ENCODE measurements at places on chromosomes 2 and 18.

DNA sequence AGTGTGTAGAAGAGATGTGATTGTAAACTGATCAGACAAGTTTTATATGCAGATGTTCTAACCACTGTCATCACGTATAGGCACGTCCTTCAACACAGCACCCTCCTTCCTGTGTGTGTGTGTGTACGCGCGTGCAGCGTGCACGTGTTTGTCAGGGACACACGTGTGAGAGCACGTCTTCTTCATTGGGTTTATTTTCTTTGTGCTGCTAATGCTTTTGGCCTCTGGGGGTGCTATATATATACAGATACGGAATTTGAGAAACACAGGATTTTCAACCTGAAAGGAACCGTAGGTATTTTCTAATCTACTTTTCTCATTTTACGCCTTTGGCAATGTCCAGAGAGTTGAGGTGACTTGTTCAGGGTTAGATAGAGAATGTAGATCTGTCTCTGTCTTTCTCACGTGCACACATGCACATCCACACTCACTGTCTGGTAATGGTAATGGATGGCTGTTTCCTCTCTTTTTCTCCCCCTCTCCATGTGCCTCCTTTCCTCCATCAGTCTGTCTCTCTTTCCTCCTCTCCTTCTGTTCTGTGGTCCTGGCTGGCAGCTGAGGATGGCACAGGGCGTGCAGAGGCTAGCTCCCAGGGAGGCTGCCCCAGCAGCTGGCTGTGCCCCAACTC lies 13.4 kb upstream of the CELF4 start:
- peak; percentile 18 for DNase-seq

- no peak for DNase-seq
These were observed 19.7 kb upstream of the ARHGAP25 start for GRCh38 chr2:68714866-68715265.

DNA sequence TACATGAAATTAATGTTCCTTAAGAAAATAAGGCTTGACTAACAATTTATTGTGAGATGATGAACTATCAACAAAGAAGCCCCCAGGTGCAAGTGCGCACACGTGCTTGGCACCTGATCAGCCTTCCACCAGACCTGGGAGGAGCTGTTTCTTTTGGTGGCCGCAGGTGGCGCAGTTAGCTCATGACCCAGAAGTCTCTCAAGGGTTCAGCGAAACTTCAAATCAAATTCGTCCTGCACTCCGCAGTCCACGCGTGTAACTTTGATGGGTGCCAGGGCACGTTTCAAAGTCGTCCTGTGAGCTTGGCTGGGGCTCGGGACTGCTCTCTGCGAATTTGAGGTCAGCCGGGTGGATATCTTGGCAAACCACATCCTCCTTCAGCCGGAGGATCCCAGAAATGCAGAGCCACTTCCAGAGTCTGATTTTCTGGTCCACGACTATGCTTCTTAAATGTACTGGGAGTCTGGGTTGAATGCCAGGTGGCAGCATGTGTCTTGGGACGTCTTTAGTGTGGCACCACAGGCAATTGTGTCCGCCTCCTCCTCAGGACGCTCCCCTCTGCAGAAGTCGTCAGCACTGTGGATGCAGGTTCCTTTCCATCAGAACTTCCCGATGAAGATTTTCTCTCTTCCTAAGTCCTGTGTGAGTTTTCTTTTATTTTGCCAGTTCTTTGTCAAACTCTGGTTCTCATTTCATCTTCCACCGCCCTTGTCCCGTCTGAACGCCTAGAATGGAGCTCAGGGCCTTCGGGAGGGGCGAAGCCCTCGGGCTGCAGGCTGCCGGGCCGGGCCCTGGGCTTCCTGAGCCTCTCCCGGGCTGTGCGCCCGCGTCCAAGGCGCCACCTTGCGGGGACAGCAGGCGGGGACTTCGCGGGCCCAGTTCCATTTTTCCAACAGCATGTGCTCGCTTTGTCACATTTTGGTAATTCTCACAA lies 61.3 kb upstream of the RAPGEF4 start:
- DNase-seq: no peak

- DNase-seq: no peak
These were observed 55.0 kb downstream of the EPB41L3 start for GRCh38 chr18:5488844-5489243.

DNA sequence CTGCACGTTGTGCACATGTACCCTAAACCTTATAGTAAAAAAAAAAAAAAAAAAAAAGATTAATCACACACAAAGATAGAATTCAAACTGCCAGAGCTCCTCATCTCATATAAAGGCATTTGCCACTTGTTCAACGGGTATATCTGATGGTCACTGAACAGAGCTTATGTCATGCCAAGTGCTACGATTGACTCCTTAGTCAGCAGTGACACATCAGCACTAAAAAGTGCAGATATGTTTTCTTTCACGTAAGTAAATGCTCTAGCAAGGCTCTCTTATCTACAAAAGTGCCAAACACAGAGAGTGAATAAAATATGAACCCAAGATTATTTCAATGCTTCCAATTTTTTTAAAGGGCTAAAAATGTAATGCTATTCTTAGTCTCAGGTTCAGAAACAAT lies 1.1 kb downstream of the LMAN1 start:
- peak; percentile 34 for DNase-seq

DNA sequence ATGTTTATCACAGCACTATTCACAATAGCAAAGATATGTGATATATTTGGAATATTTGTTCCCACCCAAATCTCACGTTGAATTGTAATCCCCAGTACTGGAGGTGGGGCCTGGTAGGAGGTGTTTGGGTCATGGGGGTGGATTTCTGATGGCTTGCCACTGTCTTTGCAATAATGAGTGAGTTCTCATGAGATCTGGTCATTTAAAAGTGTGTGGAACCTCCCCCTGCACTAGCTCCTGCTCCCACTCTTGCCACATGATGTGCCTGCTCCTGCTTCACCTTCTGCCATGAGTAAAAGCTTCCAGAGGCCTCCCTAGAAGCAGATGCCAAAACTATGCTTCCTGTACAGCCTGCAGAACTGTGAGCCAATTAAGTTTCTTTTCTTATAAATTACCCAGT lies 72.2 kb upstream of the DYNC1I2 start:
- no peak for DNase-seq

DNA sequence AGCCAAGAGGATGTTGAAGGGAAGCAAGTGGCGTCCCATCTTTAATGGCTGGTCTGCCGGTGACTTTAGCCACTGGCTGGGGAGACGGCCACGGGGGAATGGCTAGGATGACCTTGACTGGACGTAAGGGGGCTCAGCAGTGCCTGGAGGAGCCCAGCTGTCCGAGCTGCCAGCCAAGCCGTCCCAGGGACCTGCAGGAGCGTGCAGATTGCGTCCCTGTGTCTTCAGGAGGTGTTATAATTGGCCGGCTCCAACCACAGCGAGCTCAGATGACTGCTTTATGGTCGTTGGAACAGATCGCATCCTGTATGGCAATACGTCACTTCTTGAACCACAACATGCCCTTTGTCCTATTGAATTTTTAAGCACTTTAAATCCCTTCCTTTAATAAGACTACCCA lies 204.6 kb downstream of the EIPR1 start:
- DNase-seq: no peak

- DNase-seq: peak; percentile 52
These were observed 310.9 kb downstream of the PRKCE start for GRCh38 chr2:45962177-45962921.

DNA sequence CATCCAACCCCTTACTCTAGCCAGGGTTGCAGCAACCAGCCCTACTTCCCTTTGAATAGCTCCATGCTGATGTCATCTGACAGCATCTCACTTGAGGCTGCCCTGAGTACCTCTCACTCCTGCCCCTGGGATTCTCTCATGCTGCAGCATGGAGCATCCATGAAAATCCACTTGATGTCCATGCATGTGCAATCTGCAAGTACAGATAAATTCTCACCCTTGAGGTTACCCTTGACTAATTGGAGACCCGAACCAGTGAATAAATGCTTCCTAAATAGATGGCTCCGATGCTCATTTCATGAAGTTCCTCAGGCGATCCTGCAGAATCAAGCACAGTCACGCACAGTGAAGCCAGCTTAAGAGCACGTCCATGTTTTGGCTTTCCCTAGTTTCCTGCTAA lies 298.3 kb downstream of the RBM43 start:
- DNase-seq: no peak

- DNase-seq: no peak
These were observed 94.4 kb upstream of the NEUROD1 start for GRCh38 chr2:181774685-181775084.

GRCh38 chr18:12027480-12027879 lies 46.2 kb downstream of the IMPA2 start:
- no peak for DNase-seq

- DNase-seq: peak; percentile 55
These were observed 305.0 kb upstream of the EPAS1 start for GRCh38 chr2:45992021-45992740.

- peak; percentile 36 for DNase-seq
These were observed 912 bp upstream of the LAPTM4A start for GRCh38 chr2:20052229-20052851.

DNA sequence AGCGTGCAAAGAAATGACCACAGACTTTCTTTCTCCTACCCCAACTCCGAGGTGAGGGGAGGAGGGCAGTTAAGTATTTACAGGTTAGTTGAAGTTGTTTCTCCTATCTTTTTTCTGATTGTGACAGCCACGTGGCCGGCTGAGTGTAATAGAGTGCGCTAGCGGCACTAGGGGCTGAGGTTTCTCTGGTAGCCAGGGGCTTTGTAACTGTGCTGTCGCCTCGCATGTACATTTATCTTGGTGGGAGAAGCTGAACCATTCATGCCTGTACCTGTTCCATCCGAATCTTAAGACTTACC lies 214.1 kb upstream of the STON1 start:
- DNase-seq: peak; percentile 21

DNA sequence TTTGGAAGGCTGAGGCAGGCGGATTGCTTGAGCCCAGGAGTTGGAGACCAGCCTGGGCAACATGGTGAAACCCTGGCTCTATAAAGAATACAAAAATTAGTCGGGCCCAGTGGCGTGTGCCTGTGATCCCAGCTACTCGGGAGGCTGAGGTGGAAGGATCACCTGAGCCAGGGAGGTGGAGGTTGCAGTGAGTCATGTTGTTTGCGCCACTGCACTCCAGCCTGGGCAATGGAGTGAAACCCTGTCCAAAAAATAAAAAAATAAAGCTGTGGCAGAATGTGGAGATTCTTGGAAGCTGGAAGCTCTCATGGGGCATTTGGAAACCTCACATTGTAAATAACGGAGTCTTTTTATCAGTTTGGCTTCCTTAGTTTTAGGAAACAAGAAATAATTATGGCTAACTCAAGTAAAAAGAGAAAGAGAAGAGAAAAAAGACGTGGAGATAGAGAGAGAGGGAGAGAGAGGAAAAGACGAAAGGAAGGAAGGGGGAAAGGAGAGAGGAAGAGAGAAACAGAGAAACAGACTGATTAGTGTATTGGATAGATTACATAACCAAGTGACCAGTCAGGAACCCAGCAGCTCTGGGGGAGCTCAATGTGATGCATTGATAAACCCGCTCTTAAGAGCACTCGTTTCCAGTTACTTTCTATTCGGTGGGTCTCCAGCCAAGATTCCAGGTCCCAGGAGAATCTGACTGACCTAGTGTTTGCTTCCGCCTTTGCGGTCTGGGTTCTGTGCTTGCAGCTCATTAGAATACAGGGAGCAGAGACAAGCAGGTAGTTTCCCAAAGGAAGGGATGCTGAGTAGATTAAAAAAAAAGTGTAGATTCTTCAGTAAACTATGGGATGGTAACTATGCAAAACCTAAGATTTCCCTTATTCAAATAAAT lies 1.1 kb upstream of the SPAST start:
- peak; percentile 58 for DNase-seq

GRCh38 chr2:178142274-178143065 lies 30.2 kb downstream of the RBM45 start:
- no peak for DNase-seq

DNA sequence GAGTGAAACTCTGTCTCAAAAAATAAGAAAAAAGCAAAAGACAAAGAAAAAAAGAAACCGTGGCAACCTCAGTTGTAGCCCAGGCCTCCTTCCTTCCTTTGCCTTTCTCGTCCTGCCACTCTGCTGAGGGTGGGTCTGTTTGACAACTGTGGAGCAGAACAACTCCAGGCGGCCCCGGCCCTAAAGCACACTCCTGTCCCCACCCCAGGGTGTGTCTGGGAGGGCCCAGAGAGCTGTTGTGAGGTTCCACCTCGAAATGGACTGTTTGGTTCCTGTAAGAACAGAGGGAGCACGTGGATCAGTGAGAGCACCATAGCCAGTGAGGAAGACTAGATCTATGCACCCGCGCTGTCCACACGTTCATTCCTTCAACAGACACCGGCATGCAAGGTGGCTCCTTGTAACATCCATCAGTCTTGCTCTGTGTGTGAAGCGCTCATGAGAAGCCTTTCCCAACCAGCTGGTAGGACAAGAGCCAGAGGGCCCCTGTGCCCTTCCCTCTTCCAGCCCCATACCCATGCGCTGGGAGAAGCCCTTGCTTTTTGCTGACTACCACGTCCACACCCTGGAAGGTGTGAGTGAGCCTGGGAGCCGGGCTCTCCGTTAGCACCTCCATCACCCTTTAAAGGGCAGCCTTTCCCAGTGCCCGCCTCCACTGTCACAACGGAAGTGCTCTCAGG lies 61.6 kb downstream of the SOWAHC start:
- DNase-seq: no peak

GRCh38 chr2:57809230-57809629 lies 237.4 kb upstream of the VRK2 start:
- no peak for DNase-seq

DNA sequence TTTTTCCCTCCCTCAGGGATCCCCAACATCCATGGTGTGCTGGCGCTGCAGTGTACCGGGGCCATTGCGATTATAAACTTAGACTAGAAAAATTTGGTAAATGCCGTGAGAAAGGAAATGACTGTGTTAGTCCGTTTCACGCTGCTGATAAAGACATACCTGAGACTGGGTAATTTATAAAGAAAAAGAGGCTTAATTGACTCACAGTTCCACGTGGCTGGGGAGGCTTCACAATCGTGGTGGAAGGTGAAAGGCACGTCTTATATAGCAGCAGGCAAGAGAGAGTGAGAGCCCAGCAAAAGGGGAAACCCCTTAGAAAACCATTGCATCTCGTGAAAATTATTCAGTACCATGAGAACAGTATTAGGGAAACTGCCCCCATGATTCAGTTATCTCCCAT lies 44.3 kb downstream of the NTSR2 start:
- no peak for DNase-seq

GRCh38 chr2:39232141-39232540 lies 11.6 kb downstream of the CDKL4 start:
- DNase-seq: no peak

- DNase-seq: peak; percentile 82
These were observed 38.3 kb upstream of the IL1R1 start for GRCh38 chr2:102103992-102104871.

DNA sequence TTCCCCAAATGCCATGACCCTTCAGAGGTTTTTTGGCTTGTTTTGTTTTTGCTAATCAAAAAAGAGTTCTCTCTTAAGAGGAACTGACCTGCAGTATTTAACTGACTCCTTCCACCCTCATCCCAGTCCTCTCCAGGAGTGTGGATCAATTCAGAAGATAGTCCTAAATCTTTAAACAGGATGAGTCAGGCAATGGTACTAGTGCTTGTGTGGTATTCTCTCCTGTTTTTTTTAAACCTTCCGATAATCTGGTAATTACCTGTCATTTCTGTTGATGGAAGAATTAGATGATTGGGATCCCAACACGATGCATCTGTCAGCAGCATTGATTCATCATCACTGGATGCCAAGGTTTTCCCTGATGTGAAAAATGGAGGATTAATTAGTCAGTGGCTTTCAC lies 41.2 kb downstream of the ETAA1 start:
- no peak for DNase-seq

- DNase-seq: no peak
These were observed 43.8 kb upstream of the RBM44 start for GRCh38 chr2:237754626-237755248.

- no peak for DNase-seq
These were observed 197.1 kb downstream of the CCDC85A start for GRCh38 chr2:56380861-56381260.

Measured in A172 (cell line).